ENCODE measurements at places on chromosomes 6 and 20.

DNA sequence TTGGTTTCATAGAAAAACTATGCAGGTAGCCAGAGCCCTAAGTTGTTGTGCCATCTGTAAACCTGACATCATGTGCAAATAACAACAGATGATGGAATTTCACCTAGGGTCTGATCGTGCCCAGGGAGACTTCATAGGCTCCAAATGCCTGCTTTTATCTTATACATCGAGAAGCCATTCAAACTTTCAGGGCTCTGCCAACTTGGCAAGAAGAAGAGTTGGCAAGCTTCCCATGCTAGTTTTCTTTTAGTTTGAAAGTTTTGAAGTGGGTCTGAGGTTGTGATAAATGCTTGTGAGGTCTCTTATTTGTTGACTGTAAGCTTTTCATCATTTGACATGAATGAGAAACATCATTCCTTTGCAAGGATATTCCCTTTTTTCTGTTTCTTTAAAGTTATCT is 175.4 kb upstream of the FLRT3 start:
- DNase-seq, result no peak

DNA sequence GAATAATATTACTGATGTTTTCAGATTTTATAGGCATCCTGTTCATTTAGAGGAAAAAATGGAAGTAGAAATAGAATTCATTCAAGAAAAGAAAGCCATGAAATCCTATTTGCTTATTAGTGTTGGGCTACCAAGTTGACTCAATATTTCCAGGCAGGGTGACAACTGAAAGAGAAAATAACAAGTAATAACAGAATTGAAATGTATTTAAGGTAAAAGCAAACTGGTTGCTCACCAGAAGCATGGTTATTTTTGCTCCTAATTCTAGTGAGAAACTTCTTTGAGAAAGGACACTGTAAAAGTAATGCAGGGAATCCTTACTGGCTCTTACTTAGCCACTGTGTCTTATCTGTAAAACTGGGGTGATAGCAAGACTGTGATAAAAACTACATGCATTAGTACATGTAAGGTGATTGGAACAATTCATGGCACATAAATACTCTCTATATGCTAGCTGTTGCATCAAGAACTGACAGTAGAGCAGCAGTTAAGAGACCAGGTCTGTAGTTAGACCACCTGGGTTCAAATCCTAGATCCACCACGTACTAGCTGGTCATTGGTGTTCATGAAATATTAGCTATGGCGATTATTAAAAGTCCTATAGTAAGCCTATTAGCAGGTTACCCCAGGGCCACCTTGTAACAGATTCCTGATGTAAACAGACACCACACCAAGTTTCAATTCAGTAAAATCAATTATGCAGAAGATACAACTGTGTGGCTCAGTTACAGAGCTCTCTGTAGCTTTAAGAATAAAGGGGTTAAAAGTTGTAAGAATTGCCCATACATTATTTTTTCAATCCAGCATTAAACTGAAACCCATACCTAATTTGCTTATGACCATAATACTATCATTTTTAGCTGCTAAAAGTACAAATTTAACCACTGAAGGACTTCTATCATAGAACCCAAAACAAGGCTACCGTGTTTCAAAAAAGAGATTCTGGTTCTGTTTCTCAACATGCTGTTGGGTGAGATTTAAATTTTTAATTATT is 159.2 kb upstream of the COL21A1 start:
- no peak for DNase-seq

DNA sequence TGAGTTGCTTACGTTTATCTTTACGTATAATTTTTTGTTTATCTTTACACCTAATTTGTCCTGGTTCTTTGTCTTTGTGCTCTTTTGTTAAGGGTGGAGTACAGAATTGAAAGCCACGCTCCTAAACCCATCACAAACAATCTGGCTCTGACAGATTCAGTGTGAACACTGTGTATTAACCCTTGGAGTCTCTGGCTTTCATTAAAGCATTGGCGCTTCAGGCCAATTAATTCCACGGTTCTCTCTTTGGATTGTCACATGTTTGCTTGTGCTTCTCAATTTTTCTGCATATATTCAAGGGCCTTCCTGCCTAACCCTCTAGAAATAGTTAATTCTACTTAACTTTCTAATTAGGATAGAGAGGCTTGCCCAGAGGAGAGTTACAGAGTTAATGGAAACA is 38.6 kb downstream of the NKX2-4 start:
- no peak for DNase-seq

DNA sequence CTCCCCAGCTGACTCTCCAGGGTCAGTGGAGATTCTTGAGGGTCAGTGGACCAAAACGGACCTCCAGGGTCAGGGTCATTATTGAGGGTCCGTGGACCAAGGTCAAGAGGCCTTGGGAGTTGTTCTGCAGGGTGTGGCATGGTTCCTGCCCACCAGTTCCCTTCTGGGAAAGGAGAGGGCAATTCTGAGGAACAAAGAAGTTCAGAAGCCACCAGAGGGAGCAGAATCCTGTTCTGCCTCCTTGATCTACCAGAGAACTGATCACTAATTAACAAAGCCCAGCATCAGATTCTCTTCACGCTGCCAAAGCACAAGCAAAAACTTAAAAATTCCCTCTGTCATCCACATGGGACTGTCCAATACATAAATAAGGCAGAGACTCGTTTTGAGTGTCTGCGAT is 263.4 kb downstream of the DHX35 start:
- DNase-seq, result no peak

GRCh38 chr6:168597471-168597875 is 156.5 kb downstream of the SMOC2 start:
- DNase-seq, result no peak

GRCh38 chr6:131831392-131831791 is 23.6 kb downstream of the ENPP1 start:
- DNase-seq, result no peak

- DNase-seq, result no peak
Observed at GRCh38 chr6:168690271-168690670, 249.3 kb downstream of the SMOC2 start.

- no peak for DNase-seq
Observed at GRCh38 chr20:46678516-46678915, 10.7 kb downstream of the TP53RK start.

DNA sequence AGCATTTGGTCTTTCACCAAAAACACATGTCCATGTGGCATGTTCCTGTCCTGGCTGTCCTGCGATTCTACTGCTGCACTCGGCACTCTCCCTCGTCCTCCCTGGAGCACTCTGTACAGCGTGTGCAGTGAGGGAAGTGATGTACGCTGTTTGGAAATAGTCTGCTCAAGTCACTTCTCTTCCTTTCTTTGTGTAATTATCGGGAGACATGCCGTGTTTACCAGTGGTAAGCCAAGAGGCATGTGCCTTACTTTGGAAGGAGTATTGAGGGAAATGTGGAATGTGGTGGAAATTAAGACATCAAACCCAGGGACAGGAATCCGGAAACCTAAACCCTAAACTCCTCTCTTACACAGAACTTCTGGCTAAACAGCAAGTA is 268.5 kb upstream of the FOXQ1 start:
- no peak for DNase-seq

- DNase-seq, result no peak
Observed at GRCh38 chr6:2485116-2485515, 239.7 kb upstream of the GMDS start.

- peak; percentile 26 for DNase-seq
Observed at GRCh38 chr20:63004607-63005364, 2.0 kb downstream of the BHLHE23 start.

DNA sequence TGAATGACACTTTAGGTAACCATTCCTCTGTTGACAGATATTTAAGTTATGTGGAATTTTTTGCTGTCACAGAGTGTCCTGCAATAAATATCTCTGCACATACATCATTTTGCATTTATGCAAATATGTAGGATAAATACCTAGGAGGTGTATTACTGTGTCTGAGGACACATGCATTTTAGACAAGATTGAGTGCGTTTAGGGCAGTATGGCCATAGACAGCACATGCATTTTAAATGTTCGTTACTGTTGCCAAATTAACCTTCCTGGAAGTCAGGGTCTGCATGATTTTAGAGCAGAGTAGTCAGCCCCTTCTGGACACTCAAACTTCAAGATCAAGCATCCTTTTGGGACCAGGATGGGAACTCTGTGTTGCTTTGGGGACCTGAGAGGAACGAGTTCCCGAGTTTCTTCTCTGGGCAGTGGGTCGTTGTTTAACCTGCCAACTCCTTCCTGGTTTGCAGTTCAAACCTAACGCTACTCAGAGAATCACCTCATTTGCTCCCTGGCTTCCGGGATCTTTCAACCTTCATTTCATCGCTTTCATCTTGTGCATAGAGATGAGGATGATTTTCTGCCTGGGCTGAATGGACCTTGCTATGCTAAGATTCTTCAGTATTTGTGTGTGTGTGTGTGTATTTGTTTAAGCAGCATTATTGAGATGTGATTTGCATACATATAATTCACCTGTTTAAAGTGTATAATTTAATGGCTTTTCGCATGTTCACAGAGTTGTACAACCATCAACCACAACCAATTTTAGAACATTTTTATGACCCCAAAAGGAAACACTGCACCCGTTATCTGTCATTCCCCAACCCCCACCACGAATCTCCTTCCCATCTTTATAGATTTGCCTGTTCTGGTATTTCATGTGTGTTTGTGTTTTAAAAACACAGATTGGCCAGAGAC is 9.8 kb downstream of the BCAS4 start:
- peak; percentile 43 for DNase-seq

DNA sequence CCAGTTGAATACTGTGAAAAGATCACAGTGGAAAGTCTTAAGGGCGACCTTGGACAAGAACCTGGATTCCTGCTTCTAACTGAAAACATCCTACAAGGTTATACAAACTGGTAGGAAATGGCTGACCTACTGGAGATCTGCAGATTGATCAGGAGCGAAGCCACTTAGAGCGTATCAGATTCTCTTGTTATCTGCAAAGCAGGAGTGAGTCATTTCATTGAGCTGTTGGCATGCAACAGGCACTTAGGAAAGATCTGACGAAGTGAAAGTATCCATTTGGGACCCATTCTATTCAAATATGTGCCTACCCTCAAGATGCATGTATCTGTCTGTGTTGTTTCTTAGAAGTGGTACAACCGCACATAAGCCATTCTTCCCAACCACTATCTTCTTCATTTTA is 131.2 kb upstream of the RIN2 start:
- DNase-seq, result no peak

GRCh38 chr6:125377621-125378020 is 75.9 kb upstream of the HDDC2 start:
- no peak for DNase-seq

- no peak for DNase-seq
Observed at GRCh38 chr20:44549123-44549522, 27.3 kb upstream of the SERINC3 start.

DNA sequence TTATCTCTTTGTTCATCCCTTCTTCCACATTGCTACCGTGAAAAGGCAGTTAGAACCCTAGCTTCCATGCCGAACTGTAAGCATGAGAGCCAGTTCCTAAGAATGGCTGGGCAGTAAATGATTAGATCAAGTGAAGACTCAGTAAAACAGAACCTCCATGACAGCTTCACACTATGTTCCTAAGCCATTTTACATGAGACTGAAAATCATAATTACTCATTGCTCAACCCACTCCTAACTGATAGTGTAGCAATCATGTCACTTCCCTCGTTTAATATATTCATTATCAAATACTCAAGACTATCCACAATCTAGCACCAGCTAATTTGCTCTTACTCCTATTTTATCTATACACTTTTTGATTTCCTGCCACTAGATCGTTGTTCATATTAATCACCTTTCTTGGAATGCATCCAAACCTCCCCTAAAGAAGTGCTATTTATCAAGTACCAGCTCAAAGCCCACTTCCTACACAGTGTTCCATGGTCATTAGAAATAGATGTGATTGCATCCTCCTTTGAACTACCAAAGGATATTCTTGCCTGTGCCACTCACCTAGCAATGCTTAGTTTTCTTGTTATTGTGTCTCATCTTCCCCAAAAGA is 6.0 kb downstream of the TMEM30A start:
- DNase-seq, result no peak

- DNase-seq, result no peak
Observed at GRCh38 chr6:121171879-121172278, 162.4 kb downstream of the TBC1D32 start.

DNA sequence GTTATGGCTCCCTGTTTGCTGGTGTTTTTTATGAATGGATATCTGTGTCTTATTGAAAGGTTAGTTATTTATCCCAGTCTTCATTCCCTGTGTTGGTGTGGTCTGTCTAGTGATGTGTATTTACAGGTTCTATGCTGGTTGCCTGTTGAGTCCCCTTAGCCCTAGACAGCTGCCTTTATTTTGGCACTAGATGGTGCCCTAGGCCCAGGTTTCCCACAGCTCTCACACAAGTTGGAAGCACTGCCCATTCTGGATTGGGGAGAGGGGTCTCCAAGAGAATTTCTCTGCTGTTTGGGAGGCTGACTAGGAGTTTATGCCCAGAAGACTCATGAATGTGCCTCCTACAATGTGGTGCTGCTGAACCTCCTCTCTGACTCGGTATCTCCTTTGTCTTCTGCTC is 12.4 kb downstream of the GRM1 start:
- no peak for DNase-seq

- no peak for DNase-seq
Observed at GRCh38 chr6:132115714-132116366, 164.7 kb upstream of the CCN2 start.

GRCh38 chr6:169794317-169795055 is 43.1 kb downstream of the ERMARD start:
- no peak for DNase-seq

Measured in activated T-cell treated with anti-CD3 and anti-CD28 coated beads, Interleukin-2, amount 50 U/mL, for 48 hours (primary cell).